ENCODE measurements at places on chromosomes 1 and 21.

- no peak for DNase-seq
Observed at GRCh38 chr1:32014948-32015273, 1.2 kb downstream of the KHDRBS1 start.

DNA sequence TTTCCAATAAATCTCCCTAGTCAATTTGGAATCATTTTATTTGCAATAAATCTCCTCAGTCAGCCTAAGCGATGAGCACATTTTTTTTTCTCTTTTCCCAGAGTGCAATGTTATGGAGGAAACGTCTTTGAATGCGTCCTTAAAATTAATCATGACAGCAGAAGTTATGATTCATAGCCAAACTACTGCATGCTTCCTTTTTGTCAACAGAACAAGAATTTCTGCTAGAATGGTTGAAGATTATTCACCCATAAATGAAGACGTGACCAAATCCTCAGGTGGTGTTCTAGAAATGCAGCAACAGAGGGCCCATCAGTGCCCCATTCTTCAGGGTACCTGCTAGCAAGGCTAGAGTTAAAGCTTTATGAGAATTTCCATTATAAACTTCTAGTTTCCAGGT lies 407.9 kb upstream of the PKN2 start:
- DNase-seq, result no peak

- DNase-seq, result no peak
Observed at GRCh38 chr1:38102636-38103035, 56.0 kb upstream of the POU3F1 start.

DNA sequence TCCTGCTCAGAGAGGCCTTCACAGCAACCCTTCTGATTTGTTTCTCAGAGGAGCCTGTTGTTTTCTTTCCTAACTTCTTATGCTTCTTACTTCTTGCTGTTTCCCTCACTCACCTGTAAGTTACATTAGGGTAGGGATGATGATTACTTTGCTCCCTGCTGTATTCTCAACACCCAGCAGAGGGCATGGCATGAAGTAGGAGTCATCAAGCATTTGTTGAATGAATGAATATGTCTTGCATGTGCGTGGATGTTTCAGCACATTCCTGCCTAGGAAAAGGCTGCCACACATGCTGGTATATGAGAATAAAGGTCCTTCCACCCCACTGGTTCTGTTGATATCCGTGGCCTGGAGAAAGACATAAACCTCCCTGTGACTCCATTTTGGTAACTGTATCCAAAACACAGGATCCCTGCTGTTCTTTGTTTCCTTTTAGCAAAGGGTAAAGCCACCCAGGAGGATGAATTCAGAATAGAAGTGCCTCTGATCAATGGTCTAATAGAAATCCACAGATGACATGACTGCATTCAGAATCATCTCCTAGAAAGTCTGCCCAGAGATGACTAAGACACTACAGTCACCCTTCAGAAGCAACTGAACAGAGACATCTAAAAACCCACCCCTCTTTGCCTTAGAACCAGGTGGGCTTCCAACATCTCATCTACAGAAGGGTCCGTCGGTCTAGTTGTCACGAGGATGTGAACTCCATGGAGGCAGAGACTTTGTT lies 168.8 kb downstream of the ZSCAN20 start:
- no peak for DNase-seq

DNA sequence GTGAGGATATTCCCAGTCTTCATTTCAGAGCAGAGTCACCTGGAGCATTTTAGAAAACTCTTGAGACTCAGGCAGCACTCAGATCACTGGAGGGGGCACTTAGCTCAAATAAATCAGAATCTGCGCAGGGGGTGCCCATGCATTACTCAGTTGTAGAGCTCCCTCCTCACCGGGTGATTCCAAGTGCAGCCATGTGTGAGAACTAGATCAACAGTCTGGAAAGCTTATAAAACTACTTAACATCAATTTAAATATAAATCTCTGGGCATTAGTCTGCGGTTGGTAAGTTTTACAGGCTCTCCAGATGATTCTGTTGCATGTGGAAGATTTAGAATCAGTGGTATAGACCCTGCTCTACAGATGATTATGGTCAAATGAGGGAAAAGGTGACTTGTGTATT lies 128.6 kb downstream of the ST6GALNAC3 start:
- DNase-seq, result no peak

GRCh38 chr1:205472737-205473441 lies 17.0 kb upstream of the BLACAT1 start:
- DNase-seq, result no peak

- DNase-seq, result no peak
Observed at GRCh38 chr1:156067262-156067661, 6.3 kb downstream of the RAB25 start.

- no peak for DNase-seq
Observed at GRCh38 chr1:17081439-17081838, 27.6 kb upstream of the SDHB start.

- no peak for DNase-seq
Observed at GRCh38 chr1:24742090-24742938, 2.9 kb upstream of the CLIC4 start.

DNA sequence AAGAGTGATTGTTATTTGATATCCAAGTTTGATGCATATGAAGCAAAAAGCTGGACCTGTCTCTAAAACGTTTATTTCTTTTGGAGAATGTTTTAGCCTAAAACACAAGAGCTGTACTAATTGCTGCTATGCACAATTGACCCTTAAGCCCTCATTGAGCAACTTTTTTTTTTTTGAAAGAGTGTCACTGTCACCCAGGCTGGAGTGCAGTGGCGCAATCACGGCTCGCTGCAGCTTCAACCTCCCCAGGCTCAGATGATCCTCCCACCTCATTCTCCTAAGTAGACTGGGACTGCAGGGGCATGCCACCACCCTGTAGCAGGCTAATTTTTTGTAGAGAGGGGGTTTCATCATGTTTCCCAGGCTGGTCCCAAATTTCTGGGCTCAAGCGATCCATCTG lies 129.1 kb downstream of the PIK3R3 start:
- no peak for DNase-seq

GRCh38 chr1:29117381-29117780 lies 6.3 kb downstream of the TMEM200B start:
- no peak for DNase-seq

DNA sequence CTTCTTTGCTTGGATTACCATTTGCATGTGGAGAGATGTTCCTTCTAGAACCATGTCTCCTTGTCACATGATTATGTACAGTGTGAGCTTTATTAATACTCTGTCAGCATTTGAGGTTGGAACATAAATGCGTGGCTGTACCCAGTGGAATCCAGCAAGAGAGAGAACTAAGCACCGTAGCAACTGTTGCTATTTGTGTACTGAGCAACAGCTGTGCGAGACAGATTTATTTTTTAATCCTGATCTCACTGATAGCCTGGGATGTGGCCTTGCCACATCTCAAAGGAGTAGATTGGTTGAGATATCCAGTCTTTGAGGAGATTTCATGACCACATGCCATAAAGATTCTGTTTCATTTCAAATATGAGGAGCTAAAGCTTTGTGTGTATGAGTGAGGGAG lies 43.4 kb downstream of the KIF1B start:
- DNase-seq, result no peak

- no peak for DNase-seq
Observed at GRCh38 chr1:111454859-111455641, 5.8 kb downstream of the ATP5PB start.

DNA sequence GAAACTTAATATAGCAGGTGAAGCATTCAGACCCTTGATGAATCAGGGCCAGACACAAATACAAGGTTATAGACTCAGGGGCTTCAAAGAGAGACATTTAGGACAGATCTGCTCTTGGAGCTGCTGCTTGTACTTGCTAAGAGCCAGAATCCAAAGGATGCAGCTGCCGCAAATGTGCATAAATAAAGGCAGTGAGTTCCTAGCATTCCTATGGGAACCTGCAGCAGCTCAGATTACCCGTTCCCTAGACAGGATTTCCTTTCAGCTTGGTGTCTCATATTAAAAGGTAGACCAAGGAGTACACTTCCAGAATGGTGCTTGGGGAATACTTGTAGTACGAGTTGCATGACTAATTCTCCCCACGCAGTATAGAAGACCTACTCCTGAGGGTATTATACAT lies 9.7 kb upstream of the LRRC53 start:
- no peak for DNase-seq

DNA sequence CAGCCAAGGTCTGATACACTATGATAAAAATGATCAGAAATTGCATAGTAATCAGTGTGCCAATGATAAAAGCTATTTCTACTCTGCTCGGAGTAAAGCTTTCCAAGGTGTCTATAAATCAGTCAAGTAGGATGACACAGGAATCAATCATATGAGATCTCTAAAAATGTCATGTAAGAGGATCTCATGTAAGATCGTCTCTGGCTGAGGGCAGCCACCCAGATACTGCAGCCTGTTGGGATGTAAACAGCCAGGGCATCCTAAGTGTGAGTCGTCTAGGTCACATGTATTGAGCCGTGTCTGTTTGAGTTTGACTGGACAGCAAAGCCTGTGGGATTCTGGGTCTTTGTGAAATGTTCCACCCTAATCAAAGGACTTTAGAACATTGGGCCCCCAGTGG lies 2.8 kb upstream of the TEX35 start:
- DNase-seq, result no peak

DNA sequence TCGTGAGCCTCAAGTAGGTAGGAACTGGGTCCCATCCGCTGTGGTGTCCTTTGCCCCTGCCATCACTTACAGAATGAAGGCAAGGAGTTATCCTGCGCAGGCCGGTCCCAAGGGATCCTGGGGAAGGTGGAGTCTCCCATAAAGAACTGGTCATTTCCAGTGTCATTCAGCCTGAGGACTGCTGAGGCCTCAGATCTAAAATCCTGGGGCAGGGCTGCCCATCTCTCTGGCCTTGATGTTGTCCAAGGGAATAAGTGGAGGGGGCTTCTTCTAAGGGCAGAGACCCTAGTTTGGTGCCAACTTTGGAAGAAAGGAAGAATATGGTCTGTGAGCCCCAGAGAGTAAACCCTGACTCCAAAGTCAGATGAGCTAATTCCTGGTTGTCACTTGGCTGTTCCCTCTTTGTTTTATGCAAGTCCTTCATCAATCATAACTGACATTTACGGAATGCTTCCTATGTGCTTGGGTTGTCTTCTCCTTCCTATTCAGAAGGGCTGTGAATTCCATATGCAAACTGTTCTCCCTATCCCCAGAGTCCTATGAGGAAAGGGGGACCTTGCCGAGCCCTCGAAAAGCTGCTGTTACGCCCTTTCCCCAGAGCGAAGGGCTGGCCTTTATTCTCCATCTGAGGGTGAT lies 6.9 kb downstream of the IFI6 start:
- DNase-seq, result no peak

GRCh38 chr1:8184301-8184700 lies 133.6 kb upstream of the SLC45A1 start:
- DNase-seq, result no peak

GRCh38 chr1:240591564-240591963 lies 20.4 kb downstream of the GREM2 start:
- no peak for DNase-seq

- no peak for DNase-seq
Observed at GRCh38 chr1:96222701-96223100, 498.9 kb upstream of the PTBP2 start.

DNA sequence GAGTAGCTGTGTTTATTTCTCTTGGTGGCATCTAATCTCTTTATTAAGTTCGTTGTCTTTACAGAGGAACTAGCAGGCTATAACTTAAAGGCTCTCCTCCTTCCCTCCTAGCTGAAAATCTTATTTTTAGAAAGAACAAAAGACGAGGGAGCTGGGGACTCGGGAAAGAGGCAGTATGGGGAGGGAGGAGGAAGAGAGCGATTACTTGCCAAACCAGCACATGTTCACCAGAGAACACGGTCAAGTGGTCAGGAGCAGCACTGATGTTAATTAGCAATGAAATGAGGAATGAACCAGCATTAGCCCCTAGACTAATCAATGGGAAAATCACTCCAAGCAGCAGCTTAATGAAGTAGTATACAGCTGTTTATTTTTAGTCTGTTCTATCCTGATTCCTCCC lies 171.3 kb upstream of the ESRRG start:
- no peak for DNase-seq

DNA sequence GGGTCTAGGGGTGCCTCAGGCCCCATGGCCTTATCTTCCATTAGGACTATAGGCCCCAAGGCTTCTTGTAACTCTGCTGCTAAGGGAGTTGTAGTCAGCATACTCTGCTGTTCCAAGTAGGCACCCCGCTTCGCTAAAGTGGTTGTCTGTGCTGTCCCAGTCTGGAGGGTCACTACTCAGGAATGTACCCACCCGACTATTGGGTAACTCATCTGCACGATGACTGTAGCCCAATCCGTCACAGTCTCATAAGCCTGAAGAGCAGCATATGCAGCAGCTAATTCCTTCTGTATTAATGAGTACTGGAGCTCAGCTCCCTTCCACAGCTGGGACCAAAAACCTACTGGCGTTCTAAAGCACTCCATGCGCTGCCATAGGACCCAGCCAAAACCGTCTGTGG lies 111.0 kb downstream of the GDAP2 start:
- no peak for DNase-seq

GRCh38 chr1:35598895-35599294 lies 25.8 kb downstream of the TFAP2E start:
- peak; percentile 32 for DNase-seq

DNA sequence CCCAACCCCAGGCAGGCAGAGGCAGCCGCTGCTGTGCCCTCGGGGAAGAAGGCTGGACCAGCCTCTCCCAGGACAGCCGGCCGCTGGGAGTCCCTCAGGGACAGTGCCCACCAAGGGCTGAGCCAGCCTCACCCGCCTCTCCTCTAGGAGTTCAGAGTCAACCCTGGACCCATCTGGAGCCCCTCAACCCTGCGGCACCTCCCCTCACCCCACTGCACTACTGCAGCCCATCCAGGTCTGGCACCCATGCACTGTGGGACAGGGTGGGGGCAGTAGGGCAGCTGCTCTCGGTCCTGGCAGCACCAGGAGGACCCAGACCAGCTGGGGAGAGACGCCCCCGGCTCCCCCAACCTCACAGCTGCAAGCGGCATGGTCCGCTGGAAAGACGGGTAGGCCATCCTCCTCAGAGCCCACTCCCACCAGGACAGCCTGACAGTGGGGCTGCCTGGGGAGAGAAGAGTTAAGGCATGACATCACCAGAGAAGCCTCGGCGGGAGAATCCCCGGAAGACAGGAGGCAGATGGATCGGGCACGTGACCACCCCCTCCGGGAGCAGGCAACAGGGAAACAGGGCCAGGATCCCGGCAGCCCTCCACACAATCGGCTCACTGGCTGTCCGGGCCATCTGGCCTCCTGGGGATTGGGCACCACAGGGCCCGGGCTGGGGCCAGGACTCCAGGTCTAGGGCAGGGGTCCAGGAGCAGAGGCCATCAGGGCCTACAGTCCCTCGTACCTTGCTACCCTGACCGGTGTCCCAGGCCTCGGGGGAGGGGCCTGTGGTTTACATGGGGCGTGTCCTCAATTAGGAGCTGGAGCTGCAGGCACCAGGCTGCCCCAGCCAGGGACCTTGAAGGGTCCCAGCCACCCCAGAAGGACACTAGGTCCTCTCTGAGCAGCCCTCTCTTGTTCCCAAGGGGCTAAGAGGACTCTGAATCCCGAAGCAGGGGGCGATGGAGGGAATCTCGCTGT lies 3.1 kb downstream of the ACAP3 start:
- DNase-seq, result peak; percentile 79

- DNase-seq, result no peak
Observed at GRCh38 chr1:78619032-78619431, 1.2 kb upstream of the IFI44L start.
